ENCODE measurements at places on chromosomes 1 and 21. TPM values are rescaled to one million over a fixed set of nuclear protein-coding genes. Genes with fewer than 3 reads are reported as not detected.

Gene COL8A2
- 3.3 TPM for total RNA-seq

- DNase-seq: peak; percentile 54
These were observed 2.2 kb upstream of the NEGR1 start for GRCh38 chr1:72284348-72285073.

GRCh38 chr1:9128166-9128519, 759 bp downstream of the GPR157 start:
- no peak for DNase-seq

DNA sequence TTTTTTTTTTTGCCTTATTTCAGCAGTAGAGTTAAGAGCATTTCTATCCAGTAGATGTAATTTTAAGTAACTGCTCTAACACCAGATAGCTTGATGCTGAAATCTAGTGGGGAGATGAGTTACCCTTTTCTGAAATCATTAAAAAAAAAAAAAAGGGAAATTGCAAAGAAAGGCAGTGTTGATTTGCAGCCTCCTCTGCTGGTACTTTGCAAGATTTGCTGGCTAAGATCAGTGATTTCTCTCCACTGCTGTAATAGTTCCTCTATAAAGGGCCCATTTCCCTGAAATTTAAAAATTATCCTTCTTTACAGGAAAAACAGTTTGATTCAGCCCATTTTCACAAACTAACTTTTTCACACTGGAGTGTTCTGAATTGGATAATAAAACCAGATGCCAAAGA, 120.6 kb downstream of the PTBP2 start:
- no peak for DNase-seq

GRCh38 chr1:27966402-27967105, 6.8 kb downstream of the XKR8 start:
- no peak for DNase-seq

DNA sequence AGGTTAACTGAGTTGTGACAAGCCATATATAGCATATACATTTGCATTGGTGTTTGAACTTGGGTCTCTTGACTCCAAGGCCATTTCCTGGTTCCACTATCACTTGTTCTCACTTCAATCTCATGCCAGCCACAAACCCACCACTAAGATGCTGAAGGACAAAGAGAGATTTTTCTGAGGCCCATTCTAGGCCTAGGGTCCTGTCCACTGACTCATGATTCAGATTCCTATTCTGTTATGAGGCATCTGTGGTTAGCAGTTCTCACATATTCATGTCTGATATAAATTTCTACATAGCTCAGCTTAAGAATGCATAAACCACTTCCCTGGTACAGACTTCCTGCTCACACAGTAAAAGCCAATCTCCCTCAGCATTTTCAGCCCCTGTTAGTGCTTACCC, 326.1 kb upstream of the BEND5 start:
- DNase-seq: no peak

Gene KLHDC7A
- total RNA-seq: 10.9 TPM

DNA sequence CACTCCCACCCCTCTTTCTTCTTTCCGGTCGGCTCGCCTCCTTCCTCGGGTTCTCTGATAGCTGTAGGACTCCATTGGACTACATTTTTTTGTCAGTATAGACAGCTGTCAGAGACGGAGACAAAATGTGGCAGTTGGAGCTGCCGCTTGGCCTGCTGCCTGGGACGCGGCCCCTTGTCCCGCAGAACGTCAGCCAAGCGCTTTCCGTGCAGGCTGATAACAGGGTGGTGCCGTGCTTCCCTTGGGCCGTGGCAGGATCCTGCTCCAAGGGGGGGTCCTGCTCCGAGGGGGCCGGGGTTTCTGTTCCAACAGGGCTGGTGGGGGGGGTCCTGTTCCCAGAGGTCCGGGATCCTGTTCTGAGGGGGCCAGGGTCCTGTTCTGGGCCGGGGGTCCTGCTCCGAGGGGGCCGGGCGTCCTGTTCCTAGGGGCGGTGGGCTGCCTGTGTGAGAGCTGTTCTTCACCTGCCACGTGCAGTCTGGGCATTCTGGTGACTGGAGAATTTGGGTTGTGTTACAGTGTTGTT, 4.9 kb downstream of the SKI start:
- no peak for DNase-seq
